ENCODE measurements at places on chromosomes 7 and 10.

DNA sequence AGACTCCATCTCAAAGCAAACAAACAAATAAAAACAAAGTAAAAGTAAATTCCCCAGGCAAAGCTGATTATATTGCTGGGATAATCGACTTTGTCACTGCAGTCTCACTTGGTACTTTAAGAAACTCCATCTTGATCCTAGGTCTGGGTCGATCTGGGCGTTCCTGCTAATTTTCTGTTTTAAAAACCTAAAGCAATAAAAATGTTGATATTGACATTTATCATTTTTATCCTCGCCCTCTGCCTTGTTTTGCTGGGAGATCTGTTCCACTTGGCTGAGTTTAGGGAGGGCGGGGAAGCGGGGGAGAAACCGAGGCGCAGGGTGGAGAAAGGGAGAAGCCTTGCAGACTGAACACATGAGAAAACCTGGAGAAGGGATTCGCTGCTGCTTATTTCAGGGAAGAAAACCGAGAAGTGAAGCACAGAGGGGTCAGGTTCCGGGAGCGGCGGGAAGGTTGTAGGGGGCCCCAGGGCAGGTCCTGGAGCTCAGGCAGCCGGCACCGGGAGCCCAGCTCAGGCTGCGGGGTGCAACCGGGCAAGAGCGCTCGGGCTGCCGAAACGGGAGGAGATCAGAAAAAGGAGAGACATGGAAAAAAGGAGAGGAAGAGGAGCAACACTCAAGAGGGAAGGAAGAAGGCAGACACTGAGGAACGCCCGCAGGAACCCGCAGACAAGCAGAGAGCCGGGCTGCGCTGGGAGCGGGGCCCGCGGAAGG, 27.3 kb upstream of the KMT2C start:
- peak; percentile 65 for DNase-seq

DNA sequence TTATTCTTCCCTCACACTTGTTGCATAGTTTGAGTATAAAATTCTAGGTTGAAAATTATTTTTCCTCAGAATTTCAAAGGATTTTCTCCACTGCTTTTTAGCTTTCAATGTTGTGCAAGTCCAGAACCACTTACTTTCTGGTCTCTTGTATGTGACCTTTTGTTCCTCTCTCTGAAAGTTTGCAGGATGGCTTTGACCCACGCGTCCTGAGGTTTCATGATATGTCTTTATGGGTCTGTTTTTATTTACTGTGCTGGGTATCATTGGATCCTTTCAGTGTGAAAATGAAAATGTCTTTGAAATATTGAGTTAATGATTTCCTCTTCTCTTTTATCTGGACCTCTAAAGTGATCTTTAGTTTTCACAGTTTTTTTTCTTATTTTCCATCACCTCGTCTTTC, 38.5 kb downstream of the C1GALT1 start:
- no peak for DNase-seq

DNA sequence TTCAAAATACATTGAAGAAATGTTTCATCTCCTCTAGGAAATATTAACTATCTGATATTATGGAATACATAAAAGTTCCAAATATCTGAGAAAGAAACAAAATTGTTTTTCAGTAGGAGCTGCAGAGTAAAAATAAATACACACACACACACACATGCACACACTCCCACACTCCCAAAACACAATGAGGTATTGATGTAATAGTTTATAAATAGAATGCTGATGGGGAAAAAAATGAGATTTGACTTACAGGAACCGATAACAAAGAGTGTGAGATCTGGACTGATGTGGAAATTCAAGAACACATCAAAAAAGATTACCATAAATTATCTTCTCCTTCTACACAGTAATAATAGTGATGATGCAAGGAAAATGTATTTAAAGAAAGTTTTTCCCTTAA, 438.0 kb upstream of the CELF2 start:
- DNase-seq, result no peak

DNA sequence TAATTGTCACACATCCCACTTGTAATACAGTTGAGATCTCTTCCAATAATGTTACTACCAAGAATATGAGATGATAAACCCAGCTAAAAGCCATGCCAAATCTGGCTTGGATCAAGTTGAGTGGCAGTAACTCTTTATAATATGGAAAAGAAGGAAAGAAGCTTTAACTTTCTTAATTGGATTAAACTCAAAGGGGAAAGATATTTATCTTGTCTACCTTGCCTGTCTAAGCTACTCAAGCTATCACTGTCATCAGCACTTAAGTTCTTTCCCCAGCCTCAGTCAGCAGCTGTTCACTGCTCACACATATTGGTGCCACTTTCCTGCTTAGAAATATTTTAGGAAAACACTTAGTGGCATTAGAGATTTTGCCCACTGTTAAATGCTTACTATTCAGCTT, 350.7 kb downstream of the IPMK start:
- DNase-seq, result no peak

GRCh38 chr7:15783987-15784693, 97.7 kb upstream of the MEOX2 start:
- peak; percentile 46 for DNase-seq

DNA sequence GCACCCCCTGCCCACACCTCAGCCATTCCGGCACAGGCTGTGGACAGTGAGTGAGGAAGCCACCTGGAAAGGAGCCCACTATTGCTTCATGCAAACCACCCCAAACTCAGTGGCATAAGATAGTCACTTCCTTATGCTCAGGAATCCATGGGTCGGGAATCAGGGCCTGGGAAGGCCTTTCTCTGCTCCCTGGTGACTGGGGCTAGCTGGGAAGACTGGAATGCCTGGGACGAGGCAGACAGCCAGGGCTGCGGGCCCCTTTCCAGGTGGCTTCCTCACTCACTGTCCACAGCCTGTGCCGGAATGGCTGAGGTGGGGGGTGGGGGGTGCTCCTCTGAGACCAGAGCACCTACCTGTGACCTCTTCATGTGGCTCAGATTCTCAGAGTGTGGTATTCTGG, 74.1 kb upstream of the GRB10 start:
- no peak for DNase-seq

DNA sequence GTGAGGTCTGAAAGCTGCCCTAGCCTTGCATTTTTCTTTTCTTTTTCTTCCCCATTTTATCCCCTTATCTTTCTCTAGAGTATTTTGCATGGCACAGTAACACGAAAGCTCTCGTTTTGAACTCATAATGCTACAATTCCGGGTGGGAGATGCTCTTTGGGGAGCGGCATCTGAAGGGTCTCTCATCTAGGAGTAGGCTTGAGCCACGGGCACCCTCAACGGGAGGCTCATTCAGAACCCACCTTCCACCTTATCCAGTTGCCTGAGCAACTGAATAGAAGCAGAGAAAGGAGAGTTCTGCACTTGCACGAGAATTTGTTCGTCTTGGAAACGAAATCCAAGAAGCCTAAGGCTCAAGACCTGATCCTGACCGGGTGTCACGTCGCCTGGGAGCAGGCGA, 603.5 kb upstream of the FOXK1 start:
- DNase-seq, result no peak

GRCh38 chr7:45089341-45089891, 647 bp upstream of the NACAD start:
- peak; percentile 73 for DNase-seq

- no peak for DNase-seq
Measured at GRCh38 chr7:351256-351655, 61.3 kb downstream of the FOXL3 start.

Data from T47D (cell line).